Astrocyte (in vitro differentiated cells and primary cell): ENCODE measurements at places on chromosomes 1 and 21. TPM values are rescaled to one million over a fixed set of nuclear protein-coding genes. Genes with fewer than 3 reads are reported as not detected.

The ADAMTS4 gene
- total RNA-seq: 2.7 and 5.1 TPM in 2 replicates

DNA sequence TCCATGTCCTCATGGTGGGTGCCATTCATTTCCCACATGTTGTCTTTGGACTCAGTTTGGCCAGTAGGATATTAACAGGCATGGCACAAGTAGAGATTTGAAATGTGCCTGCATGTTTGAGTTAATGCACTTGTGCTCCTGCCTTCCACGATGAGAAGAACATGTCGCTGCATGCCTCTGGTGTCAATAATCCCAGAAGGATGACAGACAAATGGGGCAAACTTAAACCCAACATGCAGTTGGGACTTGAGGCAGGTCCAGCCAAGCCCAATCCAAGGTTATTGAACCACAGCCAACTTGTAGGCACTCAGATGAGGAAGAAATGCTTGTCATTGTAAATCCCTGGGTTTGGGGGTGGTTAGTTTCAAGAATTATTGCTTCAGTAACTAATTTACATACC, 174.6 kb downstream of the TRIM33 start:
- no peaks in the 10 kb centered on the region for H3K36me3 ChIP-seq
- DNase-seq: no peak
- H3K4me1 ChIP-seq: no peaks in the 10 kb centered on the region

DNA sequence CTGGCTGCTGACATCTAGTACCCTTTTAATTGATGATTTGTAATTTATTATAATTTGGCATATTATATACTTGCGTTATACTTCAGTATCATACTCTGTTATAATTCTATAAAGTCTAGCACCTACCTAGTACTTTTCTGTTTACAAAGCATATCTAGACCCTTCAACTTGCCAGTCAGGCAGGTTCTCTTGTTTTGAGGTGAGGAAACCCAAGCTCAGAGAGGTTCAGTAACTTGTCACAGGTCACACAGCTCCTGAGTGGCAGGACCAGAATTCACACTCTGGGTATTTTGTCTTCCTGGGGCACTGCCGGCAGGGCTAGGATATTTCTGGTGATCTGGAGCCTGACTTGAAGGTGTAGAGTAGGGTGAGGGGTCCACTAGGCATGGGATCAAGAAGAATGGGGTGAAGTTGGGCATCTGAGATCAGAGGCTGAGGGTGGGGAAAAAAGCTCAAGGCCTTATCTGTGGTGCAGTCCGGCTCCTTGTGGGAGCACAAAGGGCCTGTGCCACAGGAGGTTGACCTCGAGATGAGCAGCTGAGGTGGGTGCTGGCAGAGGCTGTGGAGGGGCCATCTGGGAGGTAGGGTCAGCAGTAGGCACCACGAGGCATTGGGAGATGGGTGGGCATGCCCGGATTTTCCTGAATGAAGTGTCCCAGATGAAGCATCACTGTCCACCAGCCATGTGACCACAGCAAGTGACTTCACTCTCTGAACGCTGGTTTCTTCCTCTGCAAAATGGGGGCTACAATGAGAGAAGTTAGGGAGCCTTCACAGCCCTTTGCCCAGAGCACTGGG, 102.6 kb downstream of the EPHB2 start:
- H3K4me1 ChIP-seq: peaks cover 13% of the 10 kb centered on the region
- no peak for DNase-seq
- no peak overlapping the region for H3K27ac ChIP-seq
- H3K4me3 ChIP-seq: no peak overlapping the region

GRCh38 chr1:232017759-232018158, 391.2 kb downstream of the DISC1 start:
- no peaks in the 10 kb centered on the region for H3K36me3 ChIP-seq
- no peak overlapping the region for H3K4me3 ChIP-seq

DNA sequence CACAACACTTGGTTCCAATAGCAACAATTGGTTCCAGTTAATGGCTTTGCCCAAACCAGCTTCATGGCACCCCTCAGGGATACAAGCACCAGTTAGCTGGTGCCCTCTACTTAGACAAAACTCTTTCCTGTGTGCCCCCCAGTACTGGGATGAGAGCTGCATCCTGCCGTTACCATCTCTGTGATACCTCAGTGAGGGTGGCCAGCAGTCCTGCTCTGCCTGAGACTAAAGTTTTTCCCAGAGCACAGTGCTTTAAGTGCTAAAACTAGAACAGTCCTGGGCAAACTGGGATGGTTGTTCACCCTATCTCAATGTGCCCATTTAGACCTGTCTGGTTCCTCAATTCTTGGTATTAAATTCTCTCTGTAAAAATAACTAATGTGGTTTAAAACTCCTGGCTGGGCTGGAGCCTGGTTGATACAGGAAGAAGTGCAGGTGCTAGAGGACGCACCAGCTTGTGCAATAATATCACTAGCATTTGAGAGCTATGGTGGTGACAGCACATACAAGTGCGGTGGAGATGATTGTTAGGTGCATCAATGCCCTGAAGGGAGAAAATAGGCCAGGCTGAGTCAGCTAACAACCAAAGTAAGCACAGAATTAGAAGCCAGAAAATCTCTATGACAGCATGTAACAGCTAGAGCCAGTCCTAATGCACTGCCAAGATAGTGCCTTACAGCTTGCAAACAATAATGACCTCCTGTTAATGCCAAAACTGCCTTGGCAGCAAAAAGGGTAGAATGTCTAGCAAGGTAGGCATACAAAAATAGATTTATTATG, 179.8 kb upstream of the GALNT2 start:
- DNase-seq: no peak
- H3K27me3 ChIP-seq: peaks cover 5% of the 10 kb centered on the region
- H3K36me3 ChIP-seq: no peaks in the 10 kb centered on the region
- H3K4me3 ChIP-seq: no peak overlapping the region
- no peaks in the 10 kb centered on the region for H3K4me1 ChIP-seq
- no peak overlapping the region for H3K27ac ChIP-seq

GRCh38 chr1:219159946-219160645, 13.6 kb upstream of the LYPLAL1 start:
- peak; percentile 25 for DNase-seq
- no peak overlapping the region for H3K4me3 ChIP-seq
- H3K4me1 ChIP-seq: no peaks in the 10 kb centered on the region
- H3K36me3 ChIP-seq: no peaks in the 10 kb centered on the region
- H3K27ac ChIP-seq: no peak overlapping the region
- H3K27me3 ChIP-seq: no peaks in the 10 kb centered on the region

GRCh38 chr1:202837746-202838262, 27.1 kb downstream of the PCAT6 start:
- no peak overlapping the region for H3K27ac ChIP-seq
- no peaks in the 10 kb centered on the region for H3K36me3 ChIP-seq
- H3K4me1 ChIP-seq: no peaks in the 10 kb centered on the region

DNA sequence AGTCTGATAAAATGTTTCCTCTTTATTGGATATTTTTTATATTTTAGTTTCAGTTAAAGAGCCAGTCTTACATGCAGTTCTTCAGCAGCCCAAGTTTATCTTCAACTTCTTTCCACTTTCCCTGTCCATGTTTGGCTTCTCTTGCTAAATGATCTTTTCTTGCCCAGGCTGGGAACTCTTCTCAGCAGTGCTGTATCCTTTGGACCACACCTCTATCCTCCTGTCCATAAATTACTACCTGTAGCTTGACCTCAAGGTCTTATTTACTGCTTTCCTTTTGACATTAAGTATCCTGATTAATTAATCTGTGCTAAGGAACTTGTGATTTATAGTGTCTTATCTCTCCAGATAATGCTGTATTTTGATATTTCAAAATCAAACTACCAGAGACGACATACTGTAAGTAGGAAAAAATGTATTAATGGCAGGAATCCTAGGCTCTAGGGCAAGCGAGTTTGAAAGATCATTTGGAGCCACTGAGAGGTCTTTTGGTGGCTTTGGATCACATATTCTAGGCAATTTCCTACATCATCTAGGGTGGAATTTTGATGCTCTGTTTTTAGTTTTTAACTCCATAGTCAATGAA, 20.5 kb upstream of the PDC start:
- H3K27me3 ChIP-seq: no peaks in the 10 kb centered on the region
- no peak overlapping the region for H3K27ac ChIP-seq
- H3K36me3 ChIP-seq: no peaks in the 10 kb centered on the region
- H3K4me1 ChIP-seq: peaks cover 6% of the 10 kb centered on the region

DNA sequence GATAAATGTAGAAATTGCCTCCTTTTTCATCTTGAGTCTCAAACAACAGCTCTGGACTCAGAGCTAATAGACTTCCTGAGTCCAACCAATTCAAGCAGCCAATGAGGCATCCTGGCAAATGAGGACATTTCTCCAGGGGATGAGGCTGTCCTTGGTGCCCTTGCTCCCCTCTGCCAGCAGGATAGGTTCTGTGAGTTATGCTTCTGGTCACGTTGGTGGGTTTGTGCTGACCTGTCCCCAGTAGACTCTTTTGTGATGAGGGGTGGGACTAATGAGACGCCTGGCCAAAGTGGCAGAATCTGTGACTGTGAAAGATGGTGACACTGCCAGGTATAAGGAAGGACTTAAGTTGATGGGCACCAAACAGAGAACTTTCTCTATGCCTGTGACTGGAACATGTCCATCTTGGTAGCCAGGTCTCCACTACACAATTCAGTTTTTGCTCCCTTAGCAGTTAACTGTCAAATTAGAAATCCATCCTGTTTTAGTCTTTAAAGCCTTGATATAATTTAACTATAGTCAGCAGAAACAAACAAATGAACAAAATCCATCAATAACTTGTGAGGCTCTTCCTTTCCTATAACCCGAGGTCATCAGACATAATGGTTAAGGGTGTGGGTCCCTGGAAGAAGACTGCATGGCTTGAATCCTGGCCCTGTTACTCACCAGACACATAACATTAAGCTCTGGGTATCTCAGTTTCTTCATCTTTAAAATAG, 35.7 kb upstream of the THEM4 start:
- no peaks in the 10 kb centered on the region for H3K36me3 ChIP-seq
- H3K27ac ChIP-seq: peak overlapping the region; percentile 60
- H3K4me1 ChIP-seq: peaks cover 33% of the 10 kb centered on the region
- H3K27me3 ChIP-seq: no peaks in the 10 kb centered on the region
- DNase-seq: no peak
- H3K4me3 ChIP-seq: no peak overlapping the region

GRCh38 chr1:109823543-109824348, 60.0 kb upstream of the EPS8L3 start:
- no peak overlapping the region for H3K27ac ChIP-seq
- no peaks in the 10 kb centered on the region for H3K36me3 ChIP-seq
- H3K27me3 ChIP-seq: no peaks in the 10 kb centered on the region
- no peak overlapping the region for H3K4me3 ChIP-seq
- DNase-seq: peak; percentile 55

DNA sequence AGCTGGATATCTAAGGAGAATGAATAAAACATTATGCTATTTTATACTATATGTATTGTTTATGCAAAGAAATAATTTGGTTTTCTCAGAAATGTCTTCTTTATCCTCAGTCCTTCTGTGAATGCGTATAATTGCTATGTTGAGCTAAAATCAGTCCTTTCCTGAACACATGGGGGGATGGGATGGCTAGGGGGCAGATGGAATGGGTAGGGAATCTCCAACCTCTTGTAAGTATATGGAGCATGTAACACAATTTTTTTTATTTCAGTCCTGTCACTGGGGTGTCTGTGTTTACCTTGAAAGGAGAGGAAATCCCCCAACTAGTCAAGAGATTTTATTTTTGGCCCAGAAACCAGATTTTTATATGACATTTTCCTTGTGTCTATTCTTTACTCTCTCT, 291.8 kb downstream of the NFIA start:
- H3K4me1 ChIP-seq: no peaks in the 10 kb centered on the region
- no peaks in the 10 kb centered on the region for H3K27me3 ChIP-seq
- no peak for DNase-seq
- H3K4me3 ChIP-seq: no peak overlapping the region
- no peaks in the 10 kb centered on the region for H3K36me3 ChIP-seq

The RHCE gene
- 0.75 and 1.4 TPM in 2 replicates for total RNA-seq
